ENCODE measurements at places on chromosomes 6 and 20.

DNA sequence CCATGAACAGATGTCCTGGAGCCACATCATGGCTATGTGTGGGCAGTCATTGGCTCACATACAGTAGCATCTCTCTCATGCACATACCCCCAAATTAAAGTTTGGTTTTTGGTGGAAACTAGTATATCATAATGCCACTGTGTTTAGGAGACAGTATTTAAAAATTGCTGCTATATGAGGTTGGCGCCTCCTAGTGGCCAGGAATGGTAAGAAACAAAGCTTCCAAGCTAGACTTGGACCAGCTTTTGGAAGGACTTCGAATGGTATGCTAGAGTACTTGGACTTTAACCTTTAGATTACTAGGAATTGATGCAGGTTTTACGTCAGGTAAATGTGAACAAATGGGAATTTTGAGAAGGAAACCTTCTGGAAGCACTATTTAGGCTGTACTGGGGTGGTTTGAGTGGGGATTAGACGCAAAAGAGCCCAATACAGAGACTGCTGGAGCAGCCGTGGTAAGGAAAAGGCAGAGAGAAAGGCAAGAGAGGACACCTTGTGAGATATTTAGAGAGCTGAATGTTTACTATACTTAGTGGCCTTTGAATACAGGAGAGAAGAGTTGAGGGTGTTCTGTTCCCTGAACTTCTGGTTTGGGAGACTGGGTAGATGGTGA is 23.8 kb downstream of the PRSS35 start:
- DNase-seq: peak; percentile 78

DNA sequence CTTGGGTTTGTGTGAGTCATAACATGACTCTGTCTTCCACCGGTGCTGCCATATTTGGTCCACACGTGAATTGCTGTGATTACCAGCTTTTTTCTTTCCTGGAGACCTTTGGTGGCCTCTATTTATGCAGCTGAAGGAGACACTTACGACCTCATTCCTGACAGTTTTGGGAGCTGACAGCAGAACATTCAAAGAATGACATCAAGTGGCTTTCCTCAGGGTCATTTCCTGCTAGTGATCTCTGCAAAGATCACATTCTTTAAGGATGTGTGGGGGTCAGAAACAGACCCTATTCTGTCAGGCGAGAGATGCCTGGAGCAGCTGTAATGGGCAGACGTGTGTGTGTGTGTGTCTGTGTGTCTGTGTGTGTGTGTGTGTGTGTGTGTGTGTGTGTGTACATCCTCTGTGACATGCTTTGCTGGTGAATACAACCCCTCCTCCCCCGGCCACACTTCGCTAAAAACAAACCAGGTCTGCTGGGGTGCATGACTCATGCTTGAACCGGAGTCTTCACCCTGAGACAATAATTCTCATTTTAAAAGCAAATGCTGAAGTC is 115.6 kb downstream of the TMEM170B start:
- no peak for DNase-seq

DNA sequence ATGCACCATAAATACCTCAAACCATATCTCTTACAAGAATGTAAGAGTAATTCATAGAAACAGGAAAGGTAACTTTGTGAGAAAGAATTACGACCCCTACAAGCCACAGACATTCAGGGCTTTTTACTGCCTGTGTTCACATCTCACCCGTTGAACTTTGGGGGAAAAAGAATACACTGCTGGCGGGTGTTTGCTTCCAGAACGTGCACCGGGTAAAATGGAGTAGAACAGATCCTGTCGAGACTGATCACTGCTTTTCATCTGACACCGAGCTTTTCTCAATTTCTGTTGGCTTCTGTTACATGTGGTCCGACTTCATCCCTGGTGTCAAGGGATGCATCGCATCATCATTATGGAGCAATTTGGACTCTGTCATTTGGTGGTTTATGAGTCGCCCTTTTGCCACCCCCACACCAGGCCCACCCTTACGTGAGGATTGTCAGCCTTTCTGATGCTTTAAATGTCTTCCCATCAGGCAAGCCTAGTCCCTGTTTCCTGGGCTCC is 219.2 kb upstream of the ZFP64 start:
- DNase-seq: no peak

DNA sequence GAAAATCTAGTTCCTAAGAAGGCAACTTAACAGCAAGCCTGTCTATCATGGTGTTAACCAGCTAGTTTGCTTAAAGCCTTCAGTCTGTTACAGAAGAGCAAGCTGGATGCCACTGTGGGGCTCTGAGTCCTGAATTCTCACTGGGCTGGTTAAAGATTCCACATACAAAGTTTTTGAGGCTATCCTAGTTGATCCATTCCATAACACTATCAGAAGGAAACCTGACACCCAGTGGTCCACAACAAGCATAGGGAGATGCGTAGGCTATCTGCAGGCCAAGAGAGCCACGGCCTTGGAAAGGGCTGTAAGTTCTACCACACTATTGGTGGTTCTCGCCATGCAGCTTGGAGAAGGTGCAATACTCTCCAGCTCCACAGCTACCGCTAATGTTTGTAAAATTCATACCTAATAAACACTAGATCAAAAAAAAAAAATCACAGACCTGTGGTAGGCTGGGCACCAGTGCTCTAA is 420 bp upstream of the MCCD1 start:
- DNase-seq: no peak

- DNase-seq: no peak
These were observed 5.0 kb upstream of the LPIN3 start for GRCh38 chr20:41335591-41335990.

DNA sequence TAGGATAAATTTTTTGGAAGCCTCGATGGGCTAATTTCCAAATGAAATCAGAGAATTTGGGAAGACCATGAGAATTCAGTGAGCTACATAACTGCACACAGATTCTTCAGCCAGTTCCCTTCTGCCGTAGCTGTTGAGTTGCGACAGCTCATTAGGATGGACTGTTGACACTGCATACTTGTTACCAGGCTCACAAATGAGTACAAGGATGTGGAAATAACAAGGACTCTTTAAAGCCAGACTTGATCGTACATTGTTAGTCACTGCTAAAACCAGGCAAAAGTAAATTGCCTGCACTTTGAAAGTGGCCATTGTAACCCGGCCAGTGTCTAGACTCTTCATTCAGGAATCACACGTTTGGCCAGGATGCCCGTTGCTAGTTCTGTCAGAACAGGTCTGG is 37.0 kb downstream of the NDUFAF5 start:
- no peak for DNase-seq

GRCh38 chr6:116221067-116221466 is 32.8 kb downstream of the TSPYL4 start:
- no peak for DNase-seq

GRCh38 chr6:56909115-56909907 is 45.6 kb upstream of the BEND6 start:
- DNase-seq: no peak

- no peak for DNase-seq
These were observed 99.7 kb downstream of the TULP4 start for GRCh38 chr6:158411998-158412397.

- no peak for DNase-seq
These were observed 126.8 kb downstream of the MAP3K7 start for GRCh38 chr6:90460051-90460450.

DNA sequence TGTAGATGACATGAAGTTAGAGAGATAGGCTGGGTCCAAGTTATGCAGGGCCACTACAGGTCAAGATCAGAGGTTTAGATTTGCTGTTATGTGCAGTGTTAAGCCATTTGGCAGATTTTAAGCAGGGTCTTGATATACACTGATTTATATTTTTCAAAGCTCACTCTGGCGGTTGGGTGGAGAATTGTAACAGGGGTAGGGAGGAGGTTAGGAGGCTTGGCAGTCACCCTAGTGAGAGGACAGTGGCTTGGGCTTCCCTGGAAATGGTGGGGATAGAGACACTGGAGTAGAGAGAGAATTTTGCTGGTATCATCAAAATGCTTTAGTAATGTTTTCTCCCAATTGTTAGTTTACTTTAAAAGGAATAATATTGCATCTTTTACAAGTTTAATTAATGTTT is 149.5 kb upstream of the SUPT3H start:
- DNase-seq: no peak

DNA sequence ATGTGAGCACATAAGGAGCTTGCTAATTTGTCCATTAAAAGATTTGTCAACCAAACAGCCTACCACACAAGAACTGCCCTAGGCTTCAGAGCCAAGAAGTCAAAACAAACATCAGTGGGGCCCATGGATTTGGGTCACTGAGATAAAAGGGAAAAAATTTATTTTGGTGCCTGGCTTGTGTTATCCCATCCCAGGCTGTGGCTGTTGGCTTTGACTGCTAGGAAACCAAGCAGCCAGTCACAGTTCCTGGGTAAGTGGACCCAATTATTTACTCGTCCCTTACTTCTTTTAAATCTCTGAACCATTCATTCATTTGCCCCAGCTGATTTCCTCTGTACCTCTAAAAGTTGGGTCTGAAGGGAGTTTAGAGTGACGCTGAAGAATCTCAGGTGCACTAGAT is 41.3 kb downstream of the EDN1 start:
- DNase-seq: no peak

GRCh38 chr6:112258642-112259336 is 4.4 kb upstream of the LAMA4 start:
- no peak for DNase-seq

DNA sequence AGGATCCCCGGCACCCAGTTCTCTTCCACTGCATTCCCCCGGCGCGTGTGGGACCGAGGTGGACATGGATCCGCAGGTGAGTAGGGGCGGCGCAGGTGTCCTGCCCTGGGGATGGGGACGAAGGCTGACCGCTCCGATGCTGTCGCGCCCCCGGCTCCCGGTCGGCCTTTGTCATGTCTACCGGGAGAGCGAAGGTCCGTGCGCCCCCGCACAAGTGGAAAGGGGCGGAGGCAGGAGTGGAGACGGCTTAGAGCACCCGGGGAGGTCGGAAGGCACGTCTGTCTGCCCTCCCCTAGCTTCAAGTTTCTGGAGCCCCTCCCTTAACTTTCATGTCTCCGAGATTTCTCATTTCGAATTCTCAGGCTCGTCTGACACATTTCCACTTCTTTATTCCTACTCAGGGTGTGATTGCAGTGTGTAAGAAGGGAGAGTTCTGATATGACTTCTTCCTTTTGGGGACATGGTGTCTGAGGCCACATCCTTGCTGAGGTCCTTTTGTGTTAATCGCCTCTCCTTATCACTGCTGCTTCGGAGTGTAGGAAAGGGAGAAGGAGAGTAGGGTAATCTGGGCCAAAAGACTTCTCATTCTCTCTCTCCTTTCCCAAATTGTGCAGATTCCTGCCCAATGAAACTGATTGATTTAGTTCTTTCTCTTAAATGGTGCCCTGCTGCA is 435 bp downstream of the KIFC1 start:
- no peak for DNase-seq

DNA sequence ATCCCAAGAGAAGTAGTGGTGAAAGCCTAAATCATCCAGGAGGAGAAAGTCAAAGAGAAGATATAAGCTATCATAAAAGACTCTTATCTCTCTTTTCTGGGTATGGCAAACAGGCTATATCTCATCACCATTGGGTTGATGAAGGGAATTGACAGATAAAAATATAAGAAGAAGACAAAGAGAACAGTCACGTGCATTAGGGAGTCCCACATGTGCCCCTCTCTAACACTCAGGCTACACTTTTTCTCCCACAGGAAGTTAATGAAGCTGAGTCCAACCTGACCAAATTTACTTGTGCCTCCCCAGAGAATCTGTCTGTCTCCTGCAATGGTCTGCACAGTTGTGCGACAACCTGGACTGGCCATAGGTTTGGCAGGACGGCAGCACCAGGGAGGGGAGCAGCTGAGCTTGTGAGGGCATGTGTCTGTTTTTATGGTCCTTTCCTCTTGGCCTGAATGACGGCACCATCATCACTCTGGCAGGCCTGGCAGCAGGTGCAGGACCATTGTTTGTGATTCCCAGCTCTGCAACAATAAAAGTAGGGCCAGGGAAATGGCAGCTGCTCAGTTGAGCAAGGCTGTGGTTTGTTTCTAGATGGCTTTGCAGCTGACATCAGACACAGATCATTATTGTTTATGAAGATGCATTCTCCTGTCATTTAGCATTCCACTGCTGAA is 144.5 kb upstream of the MCHR2 start:
- no peak for DNase-seq

DNA sequence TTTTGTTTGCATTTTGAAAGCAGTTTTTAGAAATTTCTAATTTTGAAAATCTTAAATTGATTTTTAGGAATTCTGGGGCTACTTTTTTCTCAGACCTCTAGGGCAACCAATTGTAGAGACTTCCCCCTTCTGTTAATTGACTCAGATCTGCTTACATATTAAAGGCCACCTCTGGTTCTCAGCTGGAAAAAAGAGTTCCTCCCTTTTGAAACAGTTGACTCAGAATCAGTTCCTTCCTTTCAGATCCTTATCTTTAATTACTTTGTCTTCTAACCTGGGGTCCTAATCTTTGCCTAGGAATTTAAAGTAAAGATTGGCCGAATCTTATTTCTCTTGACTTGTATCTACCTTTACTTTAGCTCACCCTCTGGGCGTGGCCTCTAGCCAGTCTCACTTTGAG is 146.8 kb downstream of the LAMA2 start:
- no peak for DNase-seq

DNA sequence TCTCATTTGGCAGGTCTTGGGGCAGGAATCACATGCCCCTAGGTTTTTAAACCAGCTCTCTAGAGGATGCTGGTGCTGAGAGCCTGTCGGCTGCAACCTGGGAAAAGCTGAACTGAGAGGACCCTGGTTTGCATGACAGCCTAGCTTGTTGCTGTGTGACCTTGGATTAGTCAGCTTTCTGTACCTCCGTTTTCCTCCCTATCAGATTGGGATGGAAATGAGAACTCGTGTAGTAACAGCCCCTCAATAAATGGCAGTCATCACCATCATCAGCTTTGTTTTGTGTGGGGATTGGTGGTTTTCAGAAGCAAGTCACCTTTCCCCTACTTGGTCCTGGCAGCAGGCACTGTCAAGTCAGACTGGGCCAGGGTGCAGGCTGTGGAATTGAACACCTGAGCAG is 75.2 kb upstream of the MYL9 start:
- no peak for DNase-seq

DNA sequence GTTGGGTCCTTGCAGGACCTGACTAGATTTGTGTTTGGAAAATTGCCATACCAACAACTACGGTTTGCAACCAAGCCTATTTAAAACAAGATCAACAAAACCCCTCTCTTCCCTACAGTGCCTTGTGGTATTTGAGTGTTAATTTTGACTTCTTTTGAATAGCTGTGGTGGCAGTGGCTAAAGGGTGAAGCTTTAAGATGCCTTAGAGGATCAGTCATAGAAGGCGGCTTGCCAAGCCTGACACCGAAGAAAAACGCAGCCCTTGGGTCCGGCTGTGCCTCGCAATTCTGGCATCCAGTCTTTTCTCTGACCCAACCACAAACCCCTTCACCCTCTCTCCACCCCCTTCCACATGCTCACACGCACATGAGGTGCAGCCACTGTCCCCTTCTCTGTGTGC is 32.6 kb downstream of the BMP6 start:
- no peak for DNase-seq

- DNase-seq: no peak
These were observed 30.8 kb downstream of the RRBP1 start for GRCh38 chr20:17651129-17651759.

Measured in mucosa of descending colon (tissue), 3 donors.